Stimulated activated CD8-positive, alpha-beta memory T cell treated with anti-CD3 and anti-CD28 coated beads, Interleukin-12 subunit alpha, Interleukin-12 subunit beta, amount 100 ng/mL, for 4 hours (primary cell): ENCODE measurements at places on chromosomes 1 and 21.

DNA sequence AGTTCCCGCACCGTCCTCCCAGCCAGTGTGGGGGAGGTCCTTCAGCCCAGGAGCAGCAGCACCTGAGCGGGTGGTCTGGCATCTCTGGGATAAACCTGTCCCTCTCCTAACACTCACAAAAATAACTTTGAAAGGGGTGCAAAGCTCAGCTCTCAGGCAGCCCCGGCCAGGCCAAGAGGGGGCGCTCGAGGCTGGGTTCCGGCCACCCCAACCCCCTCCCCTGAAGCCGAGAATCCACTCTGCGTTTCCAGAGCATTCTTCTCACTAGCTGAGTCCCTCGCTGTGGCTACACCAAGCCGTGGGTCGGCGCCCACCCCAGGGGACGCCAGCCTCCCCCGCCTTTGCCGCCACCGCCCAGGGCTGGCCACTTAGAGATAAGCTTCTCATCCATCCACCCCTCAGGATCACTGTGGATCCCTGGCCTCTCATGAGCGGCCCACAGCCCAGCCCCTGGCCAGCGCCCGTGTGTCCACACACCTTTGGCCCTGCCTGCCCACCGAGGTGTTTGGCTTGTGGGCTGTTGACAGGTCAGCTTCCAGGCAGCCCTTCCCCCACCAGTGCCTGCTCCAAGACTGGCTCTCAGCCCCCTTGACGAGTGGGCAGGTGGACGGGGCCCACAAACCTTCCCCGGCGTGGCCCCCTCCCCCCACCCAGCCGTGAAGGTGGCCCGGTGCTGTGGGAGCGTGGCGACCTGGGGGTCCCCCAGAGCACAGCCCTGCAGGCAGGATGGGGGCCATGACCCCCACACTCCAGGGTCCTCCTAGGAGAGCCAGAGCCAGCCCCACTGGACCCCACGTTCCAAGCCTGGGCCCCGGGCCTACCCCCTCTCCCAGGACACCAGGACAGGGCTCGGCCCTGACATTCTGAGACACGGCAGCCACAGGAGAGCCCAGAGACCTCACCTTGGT is 1.9 kb downstream of the FTCD start:
- DNase-seq, result no peak

GRCh38 chr1:14733779-14734140 is 135.3 kb downstream of the KAZN start:
- no peak for DNase-seq

- no peak for DNase-seq
Measured at GRCh38 chr1:93000751-93001175, 39.5 kb upstream of the DIPK1A start.

GRCh38 chr1:236864996-236865817 is 70.1 kb downstream of the MTR start:
- no peak for DNase-seq

DNA sequence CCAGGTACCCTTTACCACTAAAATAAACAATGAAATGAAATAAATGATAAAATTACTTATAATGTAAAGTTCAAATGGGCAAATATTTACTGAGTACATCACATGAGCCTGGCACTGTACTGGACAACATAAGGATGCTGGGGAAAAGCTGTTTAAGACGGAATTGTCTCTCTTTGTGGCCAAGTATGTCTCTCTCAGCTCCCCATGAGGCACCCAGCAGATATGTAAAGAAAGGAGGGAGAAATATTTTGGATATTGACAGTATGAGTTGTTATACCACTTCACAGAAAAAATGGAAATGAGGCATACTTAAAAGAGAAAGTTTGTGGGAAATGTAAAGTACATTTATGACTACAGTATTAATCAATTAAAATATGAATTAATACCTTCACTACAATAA is 1.0 kb upstream of the TNFSF4 start:
- no peak for DNase-seq

DNA sequence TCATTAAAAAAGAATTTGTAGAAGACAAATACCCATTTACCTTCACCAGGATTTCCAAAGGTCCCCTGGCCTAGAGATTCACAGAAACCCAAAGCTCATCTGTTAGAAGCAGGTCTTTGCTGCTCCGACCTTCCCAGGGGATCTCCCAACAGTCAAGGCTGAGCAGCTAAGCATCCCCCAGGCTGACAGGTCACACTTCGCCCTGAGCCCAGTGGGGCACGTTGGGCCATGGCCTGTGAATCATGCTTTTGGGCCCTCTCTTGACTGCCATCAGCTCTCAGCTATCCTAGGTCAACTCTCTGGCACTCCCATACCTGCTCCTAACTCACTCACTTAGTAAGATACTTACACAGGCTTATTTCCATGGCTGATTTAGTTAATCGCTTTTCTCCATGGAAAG is 157.7 kb downstream of the DSCAM start:
- no peak for DNase-seq

- DNase-seq, result peak; percentile 53
Measured at GRCh38 chr1:223363856-223364684, at the start of gene SUSD4. Gene SUSD4 (minus strand): TSS chr1:223364176. CDS start chr1:223363425, 751 bp downstream.

DNA sequence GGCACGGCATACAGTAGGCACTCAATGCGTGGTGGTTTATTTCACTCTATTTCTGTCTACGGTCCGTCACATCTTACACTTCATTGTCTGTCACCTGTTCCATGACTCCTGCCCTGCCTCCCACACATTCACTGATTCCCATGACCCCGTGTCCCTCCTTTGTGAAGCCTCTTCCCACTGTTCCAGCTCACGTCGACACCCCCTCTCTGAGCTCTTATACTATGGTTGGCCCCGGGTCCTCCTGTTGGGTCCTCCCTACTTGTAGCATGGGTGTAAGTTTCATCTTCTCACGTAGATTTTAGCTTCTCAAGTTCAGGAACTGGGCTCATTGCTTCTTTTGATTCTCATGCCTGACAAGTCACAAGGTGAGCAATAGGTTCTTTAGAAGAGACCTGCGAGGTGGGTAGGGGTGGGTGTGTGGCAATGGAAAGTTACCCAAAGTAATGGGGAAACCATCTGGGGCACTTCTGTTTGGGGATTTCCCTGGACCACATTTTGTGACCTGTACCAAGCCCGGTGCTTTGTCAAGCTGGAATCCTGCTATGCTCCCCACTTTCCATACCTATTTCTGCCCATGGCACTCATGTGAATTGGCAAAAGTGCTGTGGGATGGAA is 22.1 kb upstream of the IL10 start:
- DNase-seq, result peak; percentile 21

- no peak for DNase-seq
Measured at GRCh38 chr1:185155600-185156287, 1.0 kb downstream of the TRMT1L start.

GRCh38 chr1:234638832-234639799 is 29.1 kb upstream of the IRF2BP2 start:
- no peak for DNase-seq

DNA sequence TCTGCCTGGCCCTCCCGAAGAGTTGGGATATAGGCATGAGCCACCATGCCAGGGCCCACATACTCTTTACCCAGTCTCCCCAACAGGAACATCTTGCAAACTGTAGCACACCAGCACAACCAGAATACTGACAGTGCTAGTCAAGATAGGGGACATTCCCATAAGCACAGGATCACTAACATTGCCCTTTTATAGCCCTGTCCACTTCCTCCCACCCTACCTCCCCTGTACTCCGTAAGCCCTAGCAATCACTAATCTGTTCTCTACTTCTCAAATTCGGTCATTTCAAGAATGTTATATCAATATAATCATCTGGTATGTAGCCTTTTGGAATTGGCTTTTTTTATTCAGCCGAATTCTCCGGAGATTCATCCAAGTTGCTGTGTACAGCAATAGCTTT is 5.9 kb downstream of the SDHB start:
- DNase-seq, result no peak

GRCh38 chr1:56359056-56359455 is 220.3 kb downstream of the PLPP3 start:
- no peak for DNase-seq

GRCh38 chr1:22711591-22712501 is 1.2 kb downstream of the EPHB2 start:
- no peak for DNase-seq

- no peak for DNase-seq
Measured at GRCh38 chr1:228898582-228898992, 163.3 kb downstream of the RHOU start.

- no peak for DNase-seq
Measured at GRCh38 chr1:5575396-5575940, 416.8 kb downstream of the NPHP4 start.

DNA sequence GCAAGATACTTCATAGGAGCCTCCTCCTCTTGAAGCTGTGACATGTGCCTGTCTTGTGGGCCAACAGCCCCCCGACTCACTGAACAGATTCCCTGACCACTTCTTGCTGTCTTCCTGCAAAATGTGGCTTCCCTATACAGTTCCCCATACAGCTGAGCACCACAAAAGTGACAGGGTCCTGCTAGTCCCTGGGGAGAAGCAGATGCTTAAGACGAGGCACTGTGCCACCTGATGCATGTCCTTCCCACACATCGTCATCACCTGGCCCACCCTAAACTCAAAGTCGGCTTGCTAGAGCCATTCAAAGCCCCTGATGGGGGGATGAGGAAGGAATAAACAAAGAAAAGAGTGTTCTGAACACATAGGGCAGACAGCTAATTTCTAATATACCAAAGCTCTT is 29.2 kb upstream of the ETV3 start:
- DNase-seq, result no peak

GRCh38 chr1:40477678-40478053 is 576 bp downstream of the ZFP69 start:
- DNase-seq, result peak; percentile 8

DNA sequence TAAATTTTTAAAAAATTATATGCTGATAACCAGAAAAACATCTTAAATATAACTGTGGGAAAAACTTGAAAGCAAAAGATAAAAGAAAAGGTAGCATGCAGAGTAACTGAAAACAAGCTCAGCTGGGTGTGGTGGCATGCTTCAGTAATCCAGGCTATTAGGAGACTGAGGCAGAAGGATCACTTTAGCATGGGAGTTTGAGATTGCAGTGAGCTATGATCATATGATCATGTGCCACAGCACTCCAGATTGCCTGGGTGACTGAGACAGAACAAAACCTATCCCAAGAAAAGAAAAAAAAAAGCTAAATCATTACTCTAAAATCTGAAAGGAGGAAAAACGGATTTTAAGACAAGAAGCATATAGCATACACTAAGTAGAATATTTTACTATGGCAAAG is 1624.0 kb downstream of the AMY1C start:
- DNase-seq, result no peak
